SJSA1 (cell line): ENCODE measurements at places on chromosomes 3 and 15. TPM values are rescaled to one million over a fixed set of nuclear protein-coding genes. Genes with fewer than 3 reads are reported as not detected.

Gene RASGRF1
- 0.24 TPM in 1 of 2 replicates, not detected in the other for total RNA-seq

Gene SI
- total RNA-seq = not detected in 2 replicates

Gene IGDCC3
- total RNA-seq = not detected in 2 replicates

Gene ZIC4
- total RNA-seq = 1.5 TPM in 1 of 2 replicates, not detected in the other

Gene AADACL2
- total RNA-seq = not detected in 2 replicates

Gene SPTBN5
- total RNA-seq = 0.34 and 0.75 TPM in 2 replicates

Gene C15orf62
- 0.03 TPM in 1 of 2 replicates, not detected in the other for total RNA-seq

Gene RGMA
- total RNA-seq = 3.6 and 4.0 TPM in 2 replicates

Gene SMCO1
- not detected in 2 replicates for total RNA-seq

Gene SENP2
- total RNA-seq = 29.1 and 62.0 TPM in 2 replicates

Gene WNT7A
- not detected in 2 replicates for total RNA-seq

Gene NAALADL2
- total RNA-seq = 4.7 and 9.1 TPM in 2 replicates

Gene SLC51B
- total RNA-seq = 1.1 TPM in 1 of 2 replicates, not detected in the other
